Left renal cortex interstitium (tissue), 4 donors: ENCODE measurements at places on chromosomes 16 and 17. TPM values are rescaled to one million over a fixed set of nuclear protein-coding genes. Genes with fewer than 3 reads are reported as not detected.

DNA sequence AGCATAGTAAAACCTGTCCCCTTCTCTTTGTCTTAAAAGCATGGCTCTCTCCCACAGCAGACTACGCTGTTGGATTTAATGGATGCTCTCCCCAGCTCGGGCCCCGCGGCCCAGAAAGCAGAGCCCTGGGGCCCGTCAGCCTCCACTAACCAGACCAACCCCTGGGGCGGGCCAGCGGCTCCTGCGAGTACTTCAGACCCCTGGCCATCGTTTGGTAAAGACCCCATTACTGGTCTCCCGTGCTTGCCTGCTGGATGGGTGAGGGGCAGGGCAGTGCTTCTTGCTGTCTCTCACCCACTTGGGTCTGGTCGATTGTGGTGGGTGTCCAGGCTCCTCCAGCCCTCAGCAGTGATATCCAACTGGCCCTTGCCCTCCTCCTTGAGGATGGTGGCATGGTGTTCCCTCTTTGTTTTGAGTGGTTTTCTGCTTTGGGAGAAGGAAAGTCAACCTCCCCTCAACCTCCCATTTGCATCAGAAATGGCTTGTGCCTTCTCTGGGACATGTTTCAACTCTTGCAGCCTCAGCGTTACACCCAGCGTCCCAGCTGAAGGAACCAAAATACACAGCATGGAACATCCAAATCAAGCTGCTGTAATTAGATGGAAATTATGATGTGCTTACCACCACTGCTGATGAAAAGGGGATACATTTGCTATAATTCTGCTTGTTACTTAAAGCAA, 49.3 kb downstream of the B9D1 start:
- no peak for DNase-seq

GRCh38 chr17:18042983-18043382, 3.8 kb downstream of the GID4 start:
- no peak for DNase-seq

DNA sequence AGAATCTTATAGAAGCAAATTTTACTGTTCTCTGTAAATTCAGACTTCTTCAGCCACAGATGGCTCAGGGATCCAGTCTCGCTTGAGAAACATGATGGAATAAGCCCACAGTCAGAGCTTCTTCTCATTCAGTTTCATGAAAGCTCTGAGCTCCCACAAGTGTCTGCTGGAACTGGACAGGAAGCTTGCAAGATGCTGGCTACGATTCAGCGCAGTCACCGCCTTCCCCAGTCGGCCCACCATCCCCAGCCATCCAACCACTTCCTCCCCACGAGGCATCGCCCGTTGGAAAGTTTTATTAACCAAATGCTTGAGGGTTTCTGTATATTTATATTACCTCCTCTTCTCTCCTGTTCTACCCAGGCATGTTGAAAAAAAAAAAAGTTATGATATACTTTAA, 171.7 kb downstream of the ZFHX3 start:
- DNase-seq, result no peak

DNA sequence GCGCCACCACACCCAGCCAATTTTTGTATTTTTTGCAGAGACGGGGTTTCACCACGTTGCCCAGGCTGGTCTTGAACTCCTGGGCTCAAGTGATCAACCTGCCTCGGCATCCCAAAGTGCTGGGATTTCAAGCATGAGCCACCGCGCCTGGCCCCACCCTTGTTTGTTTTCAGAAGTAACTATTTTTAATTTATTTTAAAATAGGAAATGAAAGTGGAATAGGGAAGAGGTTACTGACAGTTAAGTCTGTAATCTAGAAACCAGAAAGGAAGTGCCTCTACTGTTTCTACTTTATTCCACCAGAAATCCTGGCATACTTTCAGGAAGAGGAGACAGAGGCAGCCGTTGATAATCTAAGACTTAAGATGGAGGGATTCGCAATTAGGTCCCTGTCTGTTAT, 225.6 kb downstream of the TANC2 start:
- DNase-seq, result no peak

DNA sequence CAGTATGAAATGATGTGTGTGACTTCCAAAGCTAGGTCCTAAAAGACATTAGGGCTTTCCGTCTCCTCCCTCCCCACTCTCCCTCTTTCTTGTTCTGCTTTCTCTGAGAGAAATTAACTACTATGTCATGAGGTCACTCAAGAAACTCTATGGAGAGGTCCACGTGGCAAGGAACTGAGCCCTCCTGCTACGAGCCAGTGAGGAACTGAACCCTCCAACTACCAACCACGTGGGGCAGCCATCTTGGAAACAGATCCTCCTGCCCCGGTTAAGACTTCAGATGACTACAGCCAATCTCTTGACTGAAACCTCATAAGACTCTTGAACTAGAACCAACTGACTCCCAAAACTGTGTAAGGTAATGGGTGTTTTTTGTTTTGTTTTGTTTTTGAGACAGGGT, 4.2 kb upstream of the ALOX15 start:
- DNase-seq, result no peak

DNA sequence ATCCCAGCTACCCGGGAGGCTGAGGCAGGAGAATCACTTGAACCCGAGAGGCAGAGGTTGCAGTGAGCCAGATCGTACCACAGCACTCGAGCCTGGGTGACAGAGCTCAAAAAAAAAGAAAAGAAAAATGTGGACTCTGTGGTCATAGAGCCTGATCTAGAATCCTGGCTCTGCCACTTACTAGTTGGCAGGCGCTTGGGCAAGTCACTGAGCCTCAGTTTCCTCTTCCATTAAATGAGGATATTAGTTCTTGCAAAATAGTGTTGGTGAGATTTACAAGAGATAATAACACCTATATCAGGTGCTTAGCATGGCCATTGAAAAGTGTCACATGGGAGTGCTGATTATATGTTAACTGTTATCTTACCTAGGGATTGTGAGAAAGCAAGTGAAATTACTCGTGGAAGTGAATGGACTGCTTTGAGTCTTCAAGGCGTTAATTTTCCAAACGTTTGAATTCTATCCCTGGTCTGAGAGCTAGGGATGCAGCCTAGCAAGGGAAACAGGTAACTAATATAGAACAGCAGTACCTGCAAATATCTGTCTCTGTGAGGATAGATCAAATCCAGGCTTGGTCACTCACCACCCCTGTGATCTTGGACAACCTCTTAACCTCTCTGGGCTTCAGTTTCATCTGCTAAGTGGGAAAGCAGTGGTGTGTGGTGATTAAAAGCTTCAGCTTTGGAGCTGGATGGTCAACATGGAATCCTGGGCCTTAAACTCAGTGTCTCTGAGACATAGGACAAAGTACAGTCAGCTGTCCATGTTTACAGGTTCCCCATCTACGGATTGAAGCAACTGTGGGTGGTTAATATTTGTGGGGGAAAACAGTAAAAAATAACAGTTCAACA, 953 bp upstream of the NSMCE1 start:
- DNase-seq, result no peak

- no peak for DNase-seq
Measured at GRCh38 chr17:31266042-31266441, 31.0 kb downstream of the OMG start.

DNA sequence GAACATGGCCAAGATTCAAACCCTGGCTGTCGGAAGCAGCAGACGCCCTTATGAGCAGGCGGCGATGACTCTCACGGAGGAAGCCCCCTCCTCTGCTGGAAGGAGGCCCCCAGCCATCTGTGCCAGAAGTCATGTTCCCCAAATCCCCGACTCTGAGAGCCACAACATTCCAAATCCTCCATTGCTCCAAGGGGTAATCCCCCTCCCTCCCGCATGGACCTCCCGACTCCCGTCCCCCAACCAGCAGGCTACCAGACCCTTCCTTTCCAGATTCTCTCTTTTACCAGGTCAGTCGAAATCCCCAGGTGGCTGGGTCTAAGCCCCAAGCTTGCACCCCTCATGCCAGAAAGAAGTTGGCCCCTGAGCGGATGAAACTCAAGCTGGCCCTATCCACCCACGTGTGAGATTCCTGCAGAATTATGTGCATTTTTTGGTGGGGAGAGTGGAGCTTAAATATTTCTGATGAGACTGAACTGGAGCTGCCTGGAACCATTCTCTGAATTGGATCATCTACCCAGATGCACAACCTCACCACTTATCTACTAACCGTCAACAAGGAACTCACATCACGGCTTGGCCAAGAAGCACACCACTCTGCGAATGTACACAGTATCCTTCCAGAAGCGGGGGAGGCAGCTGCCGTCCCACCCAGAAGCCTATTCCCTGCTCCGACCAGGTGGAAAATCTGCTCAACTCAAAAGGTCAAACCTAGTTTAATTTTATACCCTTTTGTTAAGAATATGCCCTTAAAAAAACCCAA, 283.5 kb downstream of the C16orf95 start:
- no peak for DNase-seq

DNA sequence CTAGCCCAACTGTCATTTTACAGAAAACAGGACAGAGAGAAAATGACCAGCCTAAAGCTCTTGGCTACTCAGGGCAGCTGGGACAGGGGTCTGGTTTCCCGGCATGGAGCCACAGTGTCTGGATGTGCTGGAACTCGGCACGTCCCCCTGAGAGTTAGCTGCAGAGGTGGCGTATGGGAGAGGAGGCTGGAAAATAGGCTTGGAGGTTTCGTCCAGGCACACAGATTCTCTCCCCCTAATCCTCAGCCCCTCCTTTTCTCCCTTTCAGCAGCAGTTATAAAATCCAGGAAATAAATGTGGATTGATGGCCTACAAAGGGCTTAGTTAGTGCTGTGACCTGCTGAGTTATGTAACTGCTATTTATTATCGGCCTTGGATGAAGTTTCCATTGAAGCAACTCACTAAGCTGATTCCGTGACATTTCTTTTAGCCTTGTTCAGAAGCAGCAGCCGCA, 89.5 kb upstream of the TOB1 start:
- DNase-seq, result no peak

DNA sequence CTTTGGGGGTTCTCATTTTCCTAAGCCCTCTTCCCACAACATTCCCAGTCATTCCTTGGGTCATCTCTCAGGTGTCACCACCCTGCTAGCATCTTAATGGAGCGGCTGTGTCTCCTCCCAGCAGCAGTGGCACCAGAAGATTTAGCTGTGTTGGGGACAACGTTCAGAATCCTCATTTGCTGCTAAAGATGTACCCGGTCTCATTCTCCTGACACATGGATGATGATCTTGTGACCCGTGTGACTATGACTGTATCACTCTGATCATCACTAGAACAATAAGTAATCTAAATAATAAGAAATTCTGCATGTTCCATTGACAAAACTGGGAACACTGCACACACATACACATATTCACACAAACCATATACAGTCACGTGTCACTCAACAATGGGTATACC, 399.9 kb upstream of the HSBP1 start:
- DNase-seq, result no peak

GRCh38 chr16:11211977-11212797, 43.8 kb downstream of the SOCS1 start:
- no peak for DNase-seq

DNA sequence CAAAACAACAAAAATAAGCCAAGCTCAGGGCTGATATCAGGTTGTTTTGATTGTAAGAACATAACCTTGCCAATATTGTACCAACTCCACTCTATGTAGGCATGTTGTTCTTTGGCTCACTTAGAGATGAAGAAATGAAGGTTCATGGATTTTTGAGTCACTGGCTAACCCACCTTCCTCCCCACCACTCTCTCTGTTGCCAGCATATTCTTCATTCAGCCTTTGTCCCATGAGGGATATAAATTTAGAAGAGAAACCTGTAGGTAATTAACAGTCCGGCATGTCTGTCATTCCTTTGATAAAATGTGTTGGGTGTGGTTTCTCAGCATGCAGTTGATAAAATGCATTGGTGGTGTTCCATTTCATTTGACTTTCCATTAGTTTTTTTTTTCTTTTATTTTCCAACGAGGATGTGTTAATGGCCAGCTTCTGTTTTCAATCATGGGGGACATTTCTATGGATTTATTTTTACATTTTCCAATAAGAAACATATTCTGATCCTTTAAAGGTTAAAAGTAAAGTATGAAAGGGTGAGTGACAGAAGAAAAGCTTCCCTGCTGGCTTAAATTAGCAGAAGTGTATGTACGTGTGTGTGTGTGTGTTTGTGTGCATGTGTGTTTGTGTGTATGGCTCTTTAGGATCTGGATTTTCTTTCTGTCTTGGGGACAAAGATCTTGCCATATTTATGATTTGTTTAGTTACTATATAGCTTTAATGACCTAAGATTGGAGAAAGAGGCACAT, 166.2 kb upstream of the KCNJ16 start:
- DNase-seq, result no peak

DNA sequence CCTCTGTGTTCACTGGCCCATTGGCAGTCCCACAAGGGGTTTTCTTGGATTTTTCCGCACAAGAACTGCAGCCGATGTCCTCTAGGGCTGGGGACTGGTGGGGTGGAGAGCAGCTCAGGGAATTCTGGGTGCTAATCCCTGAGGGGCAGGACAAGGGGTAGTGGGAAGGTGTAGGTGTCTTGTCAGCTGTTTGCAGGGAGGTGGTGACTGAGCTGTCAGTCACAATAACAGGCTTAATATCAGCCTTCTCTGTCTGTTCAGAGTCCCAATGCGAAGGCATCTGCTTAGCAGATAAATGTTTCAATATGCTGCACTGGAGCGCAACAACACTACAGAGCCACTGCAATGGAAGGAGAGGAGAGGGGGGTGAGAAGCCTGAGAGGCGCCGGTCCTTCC, 10.1 kb upstream of the DHRS13 start:
- DNase-seq, result no peak

- no peak for DNase-seq
Measured at GRCh38 chr17:43669971-43670644, 8.4 kb upstream of the MEOX1 start.

- DNase-seq, result no peak
Measured at GRCh38 chr17:5695480-5695879, 111.2 kb upstream of the NLRP1 start.

DNA sequence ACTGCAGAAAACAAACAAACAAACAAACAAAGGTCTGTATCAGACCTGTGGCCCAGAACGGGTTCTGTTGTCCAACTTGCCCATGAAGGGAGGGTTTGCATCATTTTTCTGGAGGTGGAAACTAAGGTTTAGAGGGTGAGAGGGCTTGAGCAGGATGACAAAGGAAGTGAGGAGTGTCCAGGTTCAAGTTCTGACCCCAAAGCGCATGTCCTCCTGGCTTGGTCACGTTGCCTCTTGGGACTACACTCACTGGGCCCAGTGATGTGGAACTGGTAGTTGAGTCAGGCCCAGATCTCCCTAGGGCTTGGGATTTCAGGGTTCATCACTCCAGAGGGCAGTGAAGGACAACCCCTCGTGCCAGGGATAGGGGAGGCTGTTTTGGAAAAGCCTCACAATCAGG, 1.8 kb downstream of the SREBF1 start:
- no peak for DNase-seq

GRCh38 chr16:70018254-70018653, 67.1 kb downstream of the CLEC18A start:
- DNase-seq, result no peak

Gene SEBOX
- not detected for polyA plus RNA-seq

Gene HOXB7
- polyA plus RNA-seq, result 52.4 TPM

Gene AIPL1
- 0.05 TPM for polyA plus RNA-seq

Gene SLFN12
- 18.9 TPM for polyA plus RNA-seq

Gene EVI2A
- 1.2 TPM for polyA plus RNA-seq

Gene ASGR1
- 9.2 TPM for polyA plus RNA-seq

Gene CES4A
- polyA plus RNA-seq, result 4.6 TPM

Gene GAS2L2
- not detected for polyA plus RNA-seq
